ENCODE measurements at places on chromosomes 2 and 18. TPM values are rescaled to one million over a fixed set of nuclear protein-coding genes. Genes with fewer than 3 reads are reported as not detected.

Gene TMEM178A
- polyA plus RNA-seq = 32.4 TPM

Gene ZBTB14
- polyA plus RNA-seq = 33.5 TPM

Gene IAH1
- polyA plus RNA-seq = 44.2 TPM

Gene KCNS3
- polyA plus RNA-seq = not detected

Gene RESP18
- not detected for polyA plus RNA-seq

Gene SERPINB11
- polyA plus RNA-seq = not detected

Gene ABI2
- 126 TPM for polyA plus RNA-seq

Gene EIF2B4
- 45.3 TPM for polyA plus RNA-seq

Gene ACMSD
- polyA plus RNA-seq = not detected

Gene TSPYL6
- polyA plus RNA-seq = not detected

Gene STK36
- 69.7 TPM for polyA plus RNA-seq

Gene KCNE4
- not detected for polyA plus RNA-seq

Gene STAM2
- 42.5 TPM for polyA plus RNA-seq

Gene TNFRSF11A
- not detected for polyA plus RNA-seq

Gene SLC4A3
- 25.3 TPM for polyA plus RNA-seq

Gene MALL
- polyA plus RNA-seq = not detected

Gene ARHGAP25
- polyA plus RNA-seq = not detected

Gene REG3A
- not detected for polyA plus RNA-seq

Gene LINC00305
- polyA plus RNA-seq = not detected

Gene RGPD3
- 0.74 TPM for polyA plus RNA-seq

Gene SKA1
- polyA plus RNA-seq = 0.97 TPM

Gene CLIP4
- 10.2 TPM for polyA plus RNA-seq

Gene STK39
- polyA plus RNA-seq = 9.5 TPM

Gene SMYD5
- 21.3 TPM for polyA plus RNA-seq

Gene YPEL5
- 130 TPM for polyA plus RNA-seq

Gene ITGA4
- 0.40 TPM for polyA plus RNA-seq

Gene ADI1
- 21.3 TPM for polyA plus RNA-seq

Gene NFATC1
- 0.37 TPM for polyA plus RNA-seq

Gene TRIM54
- 0.28 TPM for polyA plus RNA-seq

Gene CAPG
- polyA plus RNA-seq = not detected

Gene SLC9A2
- polyA plus RNA-seq = 0.09 TPM

Gene MEP1B
- polyA plus RNA-seq = not detected
